ENCODE measurements at places on chromosomes 7 and 10. TPM values are rescaled to one million over a fixed set of nuclear protein-coding genes. Genes with fewer than 3 reads are reported as not detected.

The GALNT17 gene
- 21.9 TPM for total RNA-seq

The NUTM2B gene
- total RNA-seq: 1.00 TPM

The SP8 gene
- total RNA-seq: 2.0 TPM

The NPC1L1 gene
- total RNA-seq: 11.0 TPM

The RAMP3 gene
- total RNA-seq: 0.70 TPM

Data from type B pancreatic cell (in vitro differentiated cells).